ENCODE measurements at places on chromosomes 7 and 10.

DNA sequence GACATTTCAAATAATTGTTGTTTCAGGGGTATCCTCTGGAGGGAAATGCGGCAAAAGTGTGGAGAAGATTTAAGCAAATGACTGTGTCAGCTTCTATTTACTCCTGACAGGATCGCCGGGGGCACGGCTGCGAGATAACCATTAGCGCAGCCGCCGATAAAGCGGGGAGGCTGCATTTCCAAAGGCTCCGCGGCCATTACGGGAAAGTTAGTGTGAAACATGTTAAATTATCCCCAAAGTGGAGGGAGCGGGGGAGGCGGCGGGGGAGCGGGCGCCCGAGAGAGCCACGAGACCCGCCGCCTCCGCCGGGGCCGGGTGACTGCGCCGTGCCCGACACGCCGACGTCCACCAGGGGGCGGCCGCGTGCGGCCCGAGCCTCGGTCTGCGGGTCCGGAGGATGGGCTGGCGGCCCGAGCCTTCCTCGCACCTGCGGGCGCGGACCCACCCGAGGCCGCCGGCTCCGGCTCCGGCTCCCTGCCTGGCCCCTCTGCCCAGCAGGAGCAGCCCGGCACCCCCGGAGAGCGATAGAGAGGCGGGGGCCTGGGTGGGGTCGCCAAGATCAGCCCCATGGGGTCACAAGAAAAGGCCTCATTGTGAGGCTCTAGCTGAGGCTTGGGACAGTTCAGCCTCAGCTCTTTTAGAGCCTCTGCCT is 74.4 kb upstream of the PAX2 start:
- peak; percentile 41 for DNase-seq

GRCh38 chr7:157646551-157646950 is 309.7 kb downstream of the DNAJB6 start:
- DNase-seq: no peak

DNA sequence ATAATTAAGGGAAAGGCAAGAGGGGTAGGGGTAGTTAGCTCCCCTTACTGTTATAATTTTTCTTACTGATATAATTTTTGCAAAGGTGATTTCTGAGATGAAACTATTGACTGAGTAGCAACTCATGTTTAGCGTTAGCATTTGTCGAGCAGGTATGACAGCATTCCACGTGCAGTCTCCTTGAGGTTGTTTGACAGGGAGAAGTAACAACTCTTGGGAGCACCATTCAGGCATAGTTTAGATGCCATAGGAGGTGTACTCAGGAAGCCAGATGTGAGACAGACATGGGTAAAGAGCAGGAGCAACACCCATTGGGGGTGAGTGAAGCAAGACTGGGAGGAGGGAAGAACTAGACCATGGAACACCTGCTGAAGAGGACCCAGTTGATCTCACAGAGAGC is 96.6 kb upstream of the KLF6 start:
- no peak for DNase-seq

GRCh38 chr7:94392393-94392786 is 2.3 kb upstream of the COL1A2 start:
- DNase-seq: no peak

GRCh38 chr7:135822376-135822775 is 73.8 kb upstream of the FAM180A start:
- no peak for DNase-seq

All from stimulated activated CD8-positive, alpha-beta memory T cell treated with anti-CD3 and anti-CD28 coated beads, Interleukin-7, amount 100 ng/mL, for 1 hour (primary cell).